ENCODE measurements at places on chromosomes 1 and 21. TPM values are rescaled to one million over a fixed set of nuclear protein-coding genes. Genes with fewer than 3 reads are reported as not detected.
A peak's percentile ranks its signal among the peaks of the same experiment; 100 is the strongest.

GRCh38 chr1:96887501-96887900 lies 165.9 kb downstream of the PTBP2 start:
- DNase-seq: no peak

Gene NBPF10
- 0.36 TPM for total RNA-seq

DNA sequence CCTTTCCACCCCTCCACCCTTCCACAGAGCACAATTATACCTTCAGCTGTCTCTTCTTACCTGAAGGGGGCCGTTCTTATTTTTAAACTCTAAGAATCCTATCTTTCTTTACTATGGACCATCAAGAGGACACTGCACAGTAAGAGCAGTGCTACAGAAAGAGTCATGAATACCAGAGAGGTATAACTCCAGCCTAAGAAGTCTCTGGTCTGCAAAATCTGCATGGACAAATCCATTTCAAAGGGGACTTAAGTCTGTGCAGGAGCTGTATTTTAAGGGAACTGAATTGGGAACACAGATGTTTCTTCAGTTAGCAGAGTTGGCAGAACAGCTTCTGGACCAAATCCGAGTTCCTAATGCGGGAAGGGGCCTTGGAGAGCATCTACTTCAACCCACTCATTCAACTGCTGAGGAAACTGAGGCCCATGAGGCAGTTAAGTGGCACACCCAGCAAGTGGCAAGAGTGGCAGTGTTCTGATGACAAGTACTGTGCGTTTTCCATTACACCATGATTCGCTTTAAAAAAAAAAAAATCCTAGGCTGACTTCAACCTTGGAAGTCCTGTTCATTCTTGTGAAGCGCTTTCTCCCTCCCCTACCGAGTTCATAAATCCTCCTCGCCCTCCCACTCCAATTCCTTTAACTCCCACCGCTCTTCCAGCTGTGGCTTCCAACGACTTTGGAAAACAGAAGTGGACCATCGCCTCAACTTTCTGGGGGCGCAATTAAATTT lies 1.8 kb downstream of the PLPP3 start:
- DNase-seq: no peak

Gene UROD
- 86.6 TPM for total RNA-seq

Gene CLCA2
- not detected for total RNA-seq

- DNase-seq: no peak
Measured at GRCh38 chr21:16007943-16008342, 278.2 kb downstream of the USP25 start.

- no peak for DNase-seq
Measured at GRCh38 chr1:39839651-39840050, 43.7 kb downstream of the TRIT1 start.

- peak; percentile 100 for DNase-seq
Measured at GRCh38 chr1:112715264-112716053, at the start of gene PPM1J. TSS of gene PPM1J (minus strand) at chr1:112715332. CDS start at chr1:112715301, 31 bp downstream.

DNA sequence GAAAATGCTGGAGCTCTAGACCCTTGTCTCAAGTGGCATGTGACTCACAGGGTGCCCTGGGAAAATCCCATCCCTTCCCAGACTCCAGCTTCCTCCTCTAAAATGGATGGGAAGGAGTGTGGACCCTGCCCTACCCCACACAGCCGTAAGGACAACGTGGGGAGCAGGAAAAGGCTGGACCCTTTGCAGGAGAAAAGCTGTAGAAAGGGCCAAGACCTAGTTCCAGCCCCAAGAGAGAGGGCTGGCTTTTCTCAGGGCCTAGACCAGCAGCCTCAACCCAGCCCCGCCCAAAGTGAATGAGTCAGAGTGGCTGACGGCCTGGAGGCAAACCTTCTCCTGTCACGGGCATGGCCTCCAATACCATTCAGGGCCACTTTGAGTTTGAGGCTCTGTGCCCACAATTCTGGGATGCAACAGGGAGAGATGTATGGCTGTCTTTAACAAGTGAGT lies 1.1 kb downstream of the LAMB3 start:
- no peak for DNase-seq

DNA sequence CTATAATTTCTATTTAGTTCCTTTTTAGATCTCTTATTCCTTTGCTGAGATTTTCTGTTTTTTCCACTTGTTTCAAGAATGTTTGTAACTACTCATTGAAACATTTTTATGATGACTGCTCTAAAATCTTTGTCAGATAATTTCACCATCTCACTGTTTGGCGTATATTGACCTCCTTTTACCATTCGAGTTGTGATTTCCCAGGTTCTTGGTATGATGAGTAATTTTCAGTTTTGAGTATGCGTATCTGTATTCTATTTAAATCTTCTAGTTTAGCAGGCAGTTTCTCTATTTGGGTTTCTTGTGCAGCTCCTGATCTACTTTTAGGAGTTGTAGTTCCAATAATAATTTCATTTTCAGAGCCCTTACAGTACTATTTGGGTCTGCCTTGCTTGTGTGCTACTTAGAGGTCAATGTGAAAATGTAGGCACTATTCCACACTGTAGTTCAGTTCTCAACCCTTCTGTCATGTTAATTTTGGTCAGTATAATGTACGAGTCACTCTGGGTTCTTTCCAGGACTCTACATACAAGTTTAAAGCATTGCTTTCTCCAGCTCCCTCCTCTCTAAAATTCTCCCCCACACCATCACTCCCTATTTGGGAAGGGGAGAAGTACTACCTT lies 115.5 kb downstream of the ACBD6 start:
- DNase-seq: no peak

Gene CYP4B1
- not detected for total RNA-seq

GRCh38 chr1:41862384-41863221 lies 56.1 kb downstream of the HIVEP3 start:
- DNase-seq: no peak

- no peak for DNase-seq
Measured at GRCh38 chr1:198867182-198867581, 228.3 kb downstream of the PTPRC start.

DNA sequence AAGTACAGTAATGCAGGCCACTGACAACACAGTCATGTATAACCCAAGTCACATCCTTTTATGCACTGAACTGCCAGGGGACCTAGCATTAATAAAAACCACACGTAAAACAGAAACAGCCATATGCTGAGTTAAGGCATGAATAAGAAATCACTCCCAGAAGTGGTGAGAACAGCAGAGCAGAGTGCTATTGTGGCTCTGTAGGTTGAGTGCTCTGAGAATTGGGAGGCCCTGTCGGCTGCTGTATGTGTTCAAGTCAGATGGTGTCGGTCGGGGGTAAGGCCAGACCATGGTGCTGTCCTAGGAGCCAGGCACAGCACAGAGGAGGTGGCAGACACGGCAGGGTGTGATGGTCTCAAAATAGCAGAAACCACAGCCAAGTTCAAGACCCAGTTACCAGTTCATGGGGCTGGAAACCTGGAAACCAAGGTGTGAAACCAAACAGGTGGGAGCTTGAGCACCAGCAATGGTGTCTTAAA lies 126.6 kb upstream of the COA6 start:
- no peak for DNase-seq

GRCh38 chr1:108953452-108953851 lies 9.8 kb downstream of the CLCC1 start:
- DNase-seq: no peak

- no peak for DNase-seq
Measured at GRCh38 chr1:28668956-28669723, 556 bp downstream of the GMEB1 start.

- no peak for DNase-seq
Measured at GRCh38 chr1:203599875-203600781, 26.5 kb upstream of the ATP2B4 start.

Gene DIO1
- not detected for total RNA-seq

- no peak for DNase-seq
Measured at GRCh38 chr1:91546301-91546581, 45.6 kb downstream of the CDC7 start.

Gene TFAP2E
- total RNA-seq: 0.61 TPM

Gene TCP10L
- total RNA-seq: 0.99 TPM

DNA sequence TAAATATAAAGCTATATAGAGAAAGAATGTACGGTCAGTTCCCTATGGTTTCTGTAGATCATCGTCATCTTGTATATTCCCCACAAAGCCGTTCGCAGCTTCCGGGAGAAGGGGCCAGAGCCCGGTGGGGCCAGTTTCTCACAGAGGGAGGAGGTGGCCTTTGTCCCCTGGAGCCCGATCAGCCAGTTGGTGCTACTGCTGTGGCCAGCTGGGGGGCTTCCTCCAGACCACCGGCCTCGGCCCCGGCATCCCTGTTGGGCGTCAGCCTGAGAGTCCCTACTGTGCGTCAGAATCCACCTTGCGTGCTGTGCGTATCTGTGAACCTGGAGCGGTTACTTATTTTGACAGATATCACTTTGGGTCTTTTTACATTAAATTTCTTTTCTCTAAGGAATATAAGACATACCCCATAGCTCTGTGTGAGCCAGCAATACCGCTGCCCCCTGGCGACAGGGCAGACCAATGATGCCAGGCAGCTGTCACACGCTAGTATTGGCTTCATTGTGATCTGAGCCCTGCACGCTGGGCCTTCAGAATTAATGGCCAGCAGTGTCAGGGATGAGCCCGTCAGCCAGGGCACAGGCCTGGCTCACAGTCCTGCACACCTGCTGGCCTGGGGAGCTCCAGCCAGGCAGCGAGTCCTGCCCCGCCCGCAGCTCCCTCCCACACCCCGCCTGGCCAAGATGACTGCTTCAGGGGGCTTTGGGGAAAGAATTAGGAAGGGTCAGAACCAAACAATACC lies 145.9 kb downstream of the PGBD5 start:
- DNase-seq: no peak

Gene CD160
- not detected for total RNA-seq

GRCh38 chr1:192153276-192153675 lies 5.0 kb upstream of the RGS18 start:
- no peak for DNase-seq

Gene BRDT
- total RNA-seq: not detected

- no peak for DNase-seq
Measured at GRCh38 chr1:18446751-18447150, 34.0 kb upstream of the KLHDC7A start.

- DNase-seq: no peak
Measured at GRCh38 chr21:37273911-37274690, 7.0 kb upstream of the VPS26C start.

GRCh38 chr1:8817412-8818324 lies at the start of gene RERE:
TSS of gene RERE (minus strand) at chr1:8817640.
- peak; percentile 99 for DNase-seq

DNA sequence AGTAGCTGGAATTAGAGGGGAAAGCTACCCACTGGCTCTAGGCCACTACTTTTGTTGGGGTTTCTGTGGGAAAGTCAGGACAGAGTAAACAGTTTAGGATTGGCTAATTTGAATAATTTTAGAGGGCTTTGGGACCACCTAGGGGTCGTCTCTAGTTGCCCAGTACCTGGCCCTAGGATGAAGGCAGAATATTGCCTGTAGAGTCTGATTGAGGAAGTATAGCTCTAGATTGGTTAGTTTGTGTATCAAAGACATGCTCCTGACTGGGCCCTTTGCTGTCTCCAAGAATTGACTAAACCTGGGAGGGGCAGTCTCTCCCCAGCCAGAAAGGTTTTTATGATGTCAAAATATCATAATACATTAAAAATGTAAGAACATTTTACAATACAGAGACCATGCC lies 142.0 kb downstream of the POU2F1 start:
- DNase-seq: no peak

- DNase-seq: no peak
Measured at GRCh38 chr1:6239213-6239752, 3.5 kb upstream of the ICMT start.

DNA sequence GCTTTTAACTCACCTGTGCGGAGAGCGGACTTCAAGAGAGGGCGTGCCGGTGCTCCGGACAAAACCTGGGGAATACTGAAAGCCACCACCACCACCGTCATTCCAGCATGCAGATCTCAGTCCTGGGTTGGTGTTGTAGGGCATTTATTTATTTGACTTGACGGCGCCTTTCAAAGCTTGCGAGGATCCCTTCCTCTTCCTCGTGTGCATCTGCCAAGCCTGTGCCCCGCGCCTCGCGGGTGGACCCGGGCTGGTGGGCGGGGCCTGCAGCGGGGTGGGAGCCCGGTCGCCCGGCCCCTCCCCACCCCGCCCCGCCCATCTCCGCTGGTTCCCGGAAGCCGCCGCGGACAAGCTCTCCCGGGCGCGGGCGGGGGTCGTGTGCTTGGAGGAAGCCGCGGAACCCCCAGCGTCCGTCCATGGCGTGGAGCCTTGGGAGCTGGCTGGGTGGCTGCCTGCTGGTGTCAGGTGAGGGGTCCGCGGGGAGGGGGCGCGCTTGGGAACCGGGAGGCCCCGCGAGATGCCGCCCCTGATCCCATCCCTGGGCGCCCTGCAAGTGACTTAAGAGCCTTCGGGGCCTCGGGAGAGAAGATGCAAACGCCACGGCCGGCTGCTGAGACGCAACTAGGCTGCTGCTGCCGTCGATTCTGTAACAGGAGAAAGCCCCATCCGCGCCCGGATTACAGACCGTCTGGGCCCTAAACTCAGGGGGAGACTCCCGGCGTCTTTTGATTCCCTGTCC lies at the start of gene IL10RB:
Gene IL10RB (plus strand): TSS at position 318 of the 739 bp plus-strand sequence. CDS start 99 bp downstream, at position 417.
- DNase-seq: peak; percentile 86

DNA sequence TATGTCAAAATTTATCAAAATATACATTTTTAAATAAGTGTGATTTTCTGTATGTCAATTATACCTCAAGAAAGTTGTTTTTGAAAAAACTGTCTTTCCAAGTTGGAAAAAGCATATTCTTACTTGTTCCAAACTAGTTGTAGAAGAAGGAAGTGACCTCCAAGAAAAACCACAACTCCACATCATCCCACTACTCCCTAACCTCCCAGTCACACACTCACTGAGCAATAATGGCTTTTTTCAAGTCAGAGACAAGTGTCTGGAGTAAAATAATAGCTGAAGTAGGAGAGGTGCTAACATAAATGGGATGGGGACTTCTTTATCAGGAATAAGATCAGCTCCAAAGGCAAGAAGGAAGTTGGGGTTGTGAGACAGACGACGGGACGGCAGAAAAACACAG lies 13.4 kb downstream of the EPRS1 start:
- DNase-seq: no peak

DNA sequence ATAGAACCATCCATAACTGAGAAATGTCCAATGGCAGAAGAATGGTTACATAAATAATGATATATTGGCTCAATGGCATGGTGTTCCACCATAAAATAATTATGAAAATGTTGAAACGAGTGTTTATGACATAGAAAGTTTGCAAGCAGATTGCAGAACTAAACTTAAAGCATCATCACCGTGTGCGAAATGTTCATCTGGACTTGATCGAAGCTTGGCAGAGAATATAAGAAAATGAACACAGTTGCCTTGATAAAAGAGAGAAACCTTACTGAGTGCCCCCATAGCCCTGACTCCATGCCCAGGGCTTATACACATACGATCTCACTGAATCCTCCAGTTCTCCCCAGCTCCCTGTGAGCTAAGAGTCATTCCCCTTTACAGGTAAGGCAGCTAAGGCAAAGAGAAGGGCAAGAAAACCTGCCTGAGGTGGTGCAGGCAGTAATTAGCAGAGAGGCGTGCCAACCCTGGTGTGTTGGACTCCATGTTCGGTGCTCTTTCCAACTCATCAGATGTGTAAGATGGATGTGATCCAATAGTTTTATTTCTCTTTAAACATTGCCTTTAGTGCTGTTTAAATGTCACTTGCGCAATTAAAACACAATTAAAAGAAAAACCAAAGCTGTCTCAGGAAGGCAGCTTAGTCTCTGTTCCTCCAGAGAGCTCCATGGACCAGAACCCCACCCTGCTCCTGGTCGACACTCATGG lies 21.8 kb upstream of the SPOCD1 start:
- no peak for DNase-seq

GRCh38 chr1:88276163-88276562 lies 407.9 kb upstream of the PKN2 start:
- no peak for DNase-seq

Gene SYCP1
- 0.44 TPM for total RNA-seq

- no peak for DNase-seq
Measured at GRCh38 chr1:203074610-203075009, 11.2 kb downstream of the MYOG start.

Data from H1 (cell line).